ENCODE measurements at places on chromosomes 11 and 22. TPM values are rescaled to one million over a fixed set of nuclear protein-coding genes. Genes with fewer than 3 reads are reported as not detected.

DNA sequence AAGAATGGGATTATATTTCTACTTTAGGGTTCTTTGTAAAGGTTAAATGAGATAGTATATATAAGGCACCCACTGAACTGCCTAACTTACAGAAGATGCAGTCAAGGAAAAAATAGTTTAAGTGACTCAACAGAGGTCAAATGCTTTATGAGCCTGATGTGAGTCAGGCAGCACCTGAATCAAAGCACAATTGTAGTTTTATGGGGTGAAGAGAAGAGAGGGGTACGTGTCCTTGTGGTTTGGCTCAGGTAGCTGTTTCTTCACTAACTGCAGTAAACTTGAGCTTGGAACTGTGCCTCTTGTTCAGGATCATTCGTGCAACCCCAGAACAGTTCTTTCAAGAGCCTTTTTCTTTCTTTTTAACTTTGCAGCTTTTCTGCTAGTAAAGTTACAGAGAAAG is 125.2 kb upstream of the SPON1 start:
- H3K36me3 ChIP-seq: no peaks in the 10 kb centered on the region
- H3K4me3 ChIP-seq: no peak overlapping the region
- no peak for DNase-seq
- no peak overlapping the region for H3K27ac ChIP-seq
- H3K27me3 ChIP-seq: peaks cover 11% of the 10 kb centered on the region
- H3K4me1 ChIP-seq: no peaks in the 10 kb centered on the region

- DNase-seq: no peak
- H3K4me3 ChIP-seq: no peak overlapping the region
- no peaks in the 10 kb centered on the region for H3K27me3 ChIP-seq
- H3K27ac ChIP-seq: peak overlapping the region; percentile 97
- H3K36me3 ChIP-seq: no peaks in the 10 kb centered on the region
Observed at GRCh38 chr11:86150847-86151173, 81.9 kb upstream of the PICALM start.

Gene POTEH
- not detected for total RNA-seq

Gene C11orf21
- total RNA-seq: not detected

GRCh38 chr11:113457784-113458183 is 17.4 kb downstream of the DRD2 start:
- DNase-seq: no peak
- no peak overlapping the region for H3K4me3 ChIP-seq
- H3K27ac ChIP-seq: no peak overlapping the region
- no peaks in the 10 kb centered on the region for H3K4me1 ChIP-seq
- peaks cover 49% of the 10 kb centered on the region for H3K27me3 ChIP-seq
- H3K36me3 ChIP-seq: no peaks in the 10 kb centered on the region

DNA sequence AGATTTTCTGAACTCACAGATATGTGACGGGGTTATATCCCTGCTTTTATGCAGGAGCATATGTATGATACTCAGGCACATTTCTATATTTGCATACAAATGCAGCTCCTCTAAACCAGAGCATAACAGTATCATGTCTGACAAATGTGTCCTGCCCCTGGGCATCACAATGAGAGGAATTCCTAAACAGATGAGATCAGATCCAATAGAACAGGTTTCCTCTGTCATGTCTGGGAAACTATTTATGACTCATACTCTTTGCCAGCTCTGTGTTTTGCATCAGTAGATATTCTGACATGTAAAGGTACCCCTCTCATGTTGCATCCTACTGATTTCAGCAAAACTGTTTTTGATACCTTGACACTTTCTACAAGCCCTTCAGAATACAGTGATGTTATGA is 29.4 kb downstream of the SYT9 start:
- peaks cover 6% of the 10 kb centered on the region for H3K4me1 ChIP-seq
- no peak overlapping the region for H3K27ac ChIP-seq
- no peak overlapping the region for H3K4me3 ChIP-seq
- no peak for DNase-seq
- H3K36me3 ChIP-seq: no peaks in the 10 kb centered on the region
- H3K27me3 ChIP-seq: peaks cover 1% of the 10 kb centered on the region

DNA sequence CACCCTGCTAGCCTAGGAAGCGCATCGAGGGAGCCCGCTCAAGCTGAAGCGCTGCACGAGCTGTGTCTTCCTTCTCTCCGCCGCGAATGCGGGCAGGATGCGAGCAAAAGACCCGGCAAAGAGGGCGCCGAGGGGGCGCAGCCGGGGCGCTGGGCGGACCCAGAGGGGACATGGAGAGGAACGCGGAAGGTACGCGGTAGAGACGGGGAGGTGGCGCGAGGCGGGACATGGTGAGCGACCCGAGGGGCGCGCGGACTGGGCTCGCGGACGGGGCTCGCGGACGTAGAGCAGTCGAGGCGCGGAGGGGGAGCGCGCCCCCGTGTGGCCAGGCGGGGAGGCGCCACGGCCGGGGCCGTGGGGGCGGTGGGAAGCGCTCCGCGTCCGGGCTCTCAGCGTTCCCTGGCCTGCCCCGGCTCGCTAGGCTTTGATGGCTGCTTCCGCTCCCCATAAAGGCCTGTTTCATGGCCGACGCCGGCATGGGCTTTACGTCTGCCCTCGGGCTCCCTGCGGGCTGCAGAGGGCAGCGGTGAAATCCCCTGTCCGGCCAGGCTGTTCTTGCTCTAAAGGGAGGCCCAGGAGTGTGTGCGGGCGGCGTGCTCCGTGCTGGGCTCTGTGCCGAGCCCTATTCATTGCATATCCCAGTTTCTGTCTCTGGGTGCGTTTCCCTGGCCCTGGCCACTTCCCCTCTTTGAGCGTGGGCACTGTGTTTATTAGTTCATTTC is 31.2 kb upstream of the TRIM29 start:
- H3K36me3 ChIP-seq: peaks cover 9% of the 10 kb centered on the region
- peak; percentile 83 for DNase-seq
- peaks cover 9% of the 10 kb centered on the region for H3K4me1 ChIP-seq
- no peak overlapping the region for H3K27ac ChIP-seq
- H3K4me3 ChIP-seq: peak overlapping the region; percentile 72

DNA sequence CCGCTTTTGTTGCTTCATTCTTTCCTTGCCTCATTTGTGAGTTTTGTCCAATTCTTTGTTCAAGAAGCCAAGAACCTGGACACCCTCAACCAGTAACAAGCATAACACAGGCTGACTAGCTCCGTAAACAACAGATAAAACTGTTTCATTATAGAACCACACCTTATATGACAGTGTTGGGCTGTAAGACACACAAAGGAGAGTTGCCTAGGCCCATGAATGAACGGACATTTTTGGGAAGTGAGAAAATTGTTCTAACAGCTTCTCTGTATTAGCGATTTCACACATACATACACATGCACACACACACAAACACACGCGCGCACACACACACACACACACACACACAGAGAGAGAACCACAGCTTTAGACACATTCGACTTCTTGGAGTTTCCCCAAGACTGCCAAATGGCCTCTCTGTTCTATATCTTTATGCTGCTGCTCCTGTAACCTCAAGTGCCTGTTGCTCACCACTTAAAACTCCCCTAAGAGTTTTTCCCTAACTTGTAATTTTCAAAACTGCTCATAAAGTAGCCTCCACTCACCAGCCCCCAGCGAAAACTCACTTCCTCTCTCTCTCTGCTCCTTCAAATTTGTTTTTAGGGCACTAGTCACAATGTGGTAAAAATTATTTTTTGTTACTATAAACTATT is 35.9 kb downstream of the CTSC start:
- H3K4me1 ChIP-seq: no peaks in the 10 kb centered on the region
- H3K4me3 ChIP-seq: no peak overlapping the region
- no peaks in the 10 kb centered on the region for H3K27me3 ChIP-seq
- no peak overlapping the region for H3K27ac ChIP-seq
- no peaks in the 10 kb centered on the region for H3K36me3 ChIP-seq

DNA sequence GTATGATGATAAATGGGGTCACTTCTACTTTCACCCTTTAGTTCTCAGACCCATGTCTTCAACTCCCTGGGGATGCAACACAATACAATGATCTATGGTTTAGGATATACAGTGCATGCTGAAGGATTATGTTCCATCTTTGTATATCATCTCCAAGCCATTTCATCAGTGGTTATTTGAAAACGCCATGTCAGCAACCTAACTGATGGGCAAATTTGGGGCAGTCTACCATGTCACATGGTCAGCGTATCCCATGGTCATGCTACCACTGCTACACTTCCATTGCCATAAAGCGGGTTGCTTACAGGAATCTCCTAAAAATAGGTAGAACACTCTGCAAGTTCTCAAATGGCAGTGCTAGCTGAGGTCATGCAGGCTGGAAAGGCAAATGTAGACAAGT is 236.5 kb upstream of the ISX start:
- no peak overlapping the region for H3K27ac ChIP-seq
- no peak for DNase-seq
- no peaks in the 10 kb centered on the region for H3K27me3 ChIP-seq

DNA sequence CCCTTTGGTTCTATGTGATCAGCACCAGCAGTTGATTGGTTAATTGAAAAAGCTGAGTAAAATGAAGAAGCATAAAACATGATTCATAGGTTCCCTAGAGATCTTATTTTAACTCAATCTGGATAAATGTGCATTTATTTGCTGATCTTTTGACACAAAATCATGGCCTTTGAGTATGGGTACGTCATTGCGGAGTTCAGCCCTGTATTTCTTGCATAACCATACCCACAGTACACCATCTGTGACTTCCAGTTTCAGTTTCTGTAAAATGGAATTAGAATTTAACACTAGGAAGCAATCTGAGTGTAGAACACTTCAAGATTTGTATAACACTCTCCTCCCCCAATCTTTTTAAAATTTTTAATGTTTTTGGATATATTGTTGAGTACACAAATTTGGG is 358.2 kb downstream of the DDX10 start:
- DNase-seq: no peak
- no peaks in the 10 kb centered on the region for H3K27me3 ChIP-seq
- no peak overlapping the region for H3K27ac ChIP-seq
- H3K36me3 ChIP-seq: peaks cover 9% of the 10 kb centered on the region

DNA sequence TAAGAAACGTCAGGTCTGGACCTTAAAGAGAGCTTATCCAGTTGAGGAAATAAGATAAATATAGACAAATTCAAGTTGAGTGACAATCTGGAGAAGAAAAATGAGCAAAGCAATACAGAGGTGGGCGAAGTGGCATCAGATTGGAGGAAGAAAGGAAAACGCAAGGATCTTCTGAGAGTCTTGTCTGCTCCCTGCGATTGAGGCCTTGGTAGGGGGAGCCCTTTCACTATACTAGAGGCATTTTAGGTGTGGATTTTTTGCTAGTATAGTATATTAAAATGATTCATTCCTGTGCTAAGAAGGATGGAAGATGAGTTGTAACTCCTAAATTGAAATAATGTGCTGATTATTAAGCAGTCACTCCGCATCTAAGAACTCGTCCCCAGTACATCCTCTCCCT is 8.1 kb downstream of the NUP50 start:
- H3K27ac ChIP-seq: no peak overlapping the region
- H3K27me3 ChIP-seq: no peaks in the 10 kb centered on the region
- H3K36me3 ChIP-seq: peaks cover 40% of the 10 kb centered on the region
- no peak overlapping the region for H3K4me3 ChIP-seq

DNA sequence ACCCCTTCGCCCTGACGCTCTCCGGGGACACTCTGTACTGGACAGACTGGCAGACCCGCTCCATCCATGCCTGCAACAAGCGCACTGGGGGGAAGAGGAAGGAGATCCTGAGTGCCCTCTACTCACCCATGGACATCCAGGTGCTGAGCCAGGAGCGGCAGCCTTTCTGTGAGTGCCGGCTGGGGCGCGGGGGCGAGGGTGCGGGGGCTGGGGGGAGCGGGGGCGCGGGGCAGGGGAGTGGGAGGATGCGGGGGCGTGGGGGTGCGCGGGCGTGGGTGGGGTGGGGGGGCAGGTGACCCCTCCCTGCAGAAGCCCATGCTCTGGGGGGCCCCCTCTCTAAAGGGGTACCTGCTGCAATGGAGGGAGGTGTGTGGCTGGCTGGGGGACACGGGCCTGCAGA is 51.4 kb downstream of the LRP5 start:
- H3K27ac ChIP-seq: no peak overlapping the region

GRCh38 chr11:7513234-7514098 is at the start of gene PPFIBP2:
Gene PPFIBP2, plus strand, starts transcription at chr11:7513999. Its CDS starts 35,477 bp downstream, at chr11:7549476.
- H3K4me3 ChIP-seq: peak within 1 kb of the TSS; percentile 85
- H3K27me3 ChIP-seq: peaks cover 3% of the 10 kb centered on the region
- no peak for DNase-seq
- H3K4me1 ChIP-seq: peaks cover 23% of the 10 kb centered on the region
- H3K36me3 ChIP-seq: no peaks in the 10 kb centered on the region

Data from chondrocyte (in vitro differentiated cells).